Stimulated activated CD4-positive, alpha-beta T cell treated with anti-CD3 and anti-CD28 coated beads, Interleukin-1b, Interleukin-23, amount 100 ng/mL, for 24 hours (primary cell): ENCODE measurements at places on chromosomes 5 and 9.

DNA sequence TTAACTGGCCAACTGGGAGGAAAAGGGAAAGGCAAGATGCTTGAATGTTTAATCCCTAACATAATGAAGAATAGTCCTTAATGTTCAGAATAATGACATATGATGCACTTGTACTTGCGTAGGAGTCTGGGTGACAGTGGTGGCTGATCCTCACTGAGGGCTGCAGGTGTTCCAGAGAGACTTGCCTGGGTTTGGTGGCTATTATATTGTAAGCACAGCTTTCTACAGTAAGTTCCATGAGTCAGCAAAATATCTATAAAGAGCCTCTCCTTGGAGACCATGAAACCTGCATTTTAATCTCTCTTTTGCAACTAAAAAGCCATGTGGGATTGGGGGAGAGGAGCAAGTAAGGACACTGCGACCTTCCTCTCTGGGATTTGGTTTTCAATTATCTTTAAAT, 1.9 kb upstream of the NPR2 start:
- no peak for DNase-seq

- peak; percentile 8 for DNase-seq
These were observed at the start of gene ANGPTL2 for GRCh38 chr9:127122176-127123063. TSS of gene ANGPTL2 (minus strand) at chr9:127122635. CDS start at chr9:127108731, 13,904 bp downstream.

DNA sequence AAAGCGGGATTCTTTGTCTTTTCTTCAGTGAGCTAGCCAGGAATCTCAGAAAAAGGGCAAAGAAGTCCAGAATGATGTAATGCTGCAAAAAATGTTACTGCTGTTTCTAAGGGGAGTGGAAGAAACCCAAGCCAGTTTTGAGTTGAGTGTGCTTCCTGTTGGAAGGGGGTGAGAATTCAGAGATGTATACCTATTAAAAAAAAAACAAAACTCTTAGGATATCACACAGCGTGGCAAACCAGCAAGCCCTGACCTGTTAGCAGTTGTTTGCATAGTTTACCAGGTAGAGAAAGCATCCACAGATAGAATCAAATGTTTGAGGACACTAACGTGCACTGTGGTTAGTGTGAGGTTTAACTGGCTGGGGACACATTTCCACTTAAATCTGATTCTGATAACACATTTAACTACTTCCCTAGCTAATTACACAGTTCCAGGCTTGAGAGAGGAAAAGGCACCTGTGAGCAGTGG, 11.4 kb downstream of the BASP1 start:
- DNase-seq = no peak

GRCh38 chr5:1382248-1382700, 37.4 kb upstream of the CLPTM1L start:
- DNase-seq = no peak

- DNase-seq = no peak
These were observed 134.6 kb upstream of the RANBP3L start for GRCh38 chr5:36436306-36436705.

- DNase-seq = no peak
These were observed 14.7 kb downstream of the SLC45A2 start for GRCh38 chr5:33969572-33970452.

- no peak for DNase-seq
These were observed 29.2 kb upstream of the ENHO start for GRCh38 chr9:34551751-34552605.

GRCh38 chr5:96876292-96876850, at the start of gene ERAP2:
TSS of gene ERAP2 (plus strand) at chr5:96876500. CDS start at chr5:96879686, 3,186 bp downstream.
- DNase-seq = no peak

DNA sequence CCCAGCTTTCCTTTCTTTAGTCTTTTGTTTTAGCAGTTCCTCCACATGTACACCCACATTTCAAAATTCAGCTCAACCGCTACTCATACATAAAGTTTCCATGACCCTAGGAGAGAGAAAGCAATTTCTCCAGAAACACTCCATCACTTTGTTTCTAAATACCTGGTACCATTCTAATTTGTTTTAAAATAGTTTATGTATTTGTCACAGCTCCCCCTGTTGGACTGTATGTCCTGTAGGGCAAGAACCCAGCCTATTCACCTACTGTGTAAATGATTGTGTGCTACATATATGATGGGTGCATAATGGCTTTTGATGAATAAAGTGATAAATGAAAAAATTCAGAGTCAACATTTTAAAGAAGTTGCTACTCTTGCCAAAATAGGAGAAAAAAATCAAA, 139.1 kb downstream of the COX7C start:
- DNase-seq = no peak

GRCh38 chr5:35171078-35171477, 59.2 kb downstream of the PRLR start:
- DNase-seq = no peak

- DNase-seq = no peak
These were observed 508.3 kb downstream of the EBF1 start for GRCh38 chr5:158591301-158591863.

- DNase-seq = no peak
These were observed 127.3 kb downstream of the MACROH2A1 start for GRCh38 chr5:135271533-135272310.
